CD4-positive, alpha-beta T cell treated with Interleukin-15 for 1 hour (primary cell): ENCODE measurements at places on chromosomes 11 and 22.

GRCh38 chr11:57432714-57433163 lies 5.8 kb upstream of the SLC43A3 start:
- peak; percentile 54 for DNase-seq

DNA sequence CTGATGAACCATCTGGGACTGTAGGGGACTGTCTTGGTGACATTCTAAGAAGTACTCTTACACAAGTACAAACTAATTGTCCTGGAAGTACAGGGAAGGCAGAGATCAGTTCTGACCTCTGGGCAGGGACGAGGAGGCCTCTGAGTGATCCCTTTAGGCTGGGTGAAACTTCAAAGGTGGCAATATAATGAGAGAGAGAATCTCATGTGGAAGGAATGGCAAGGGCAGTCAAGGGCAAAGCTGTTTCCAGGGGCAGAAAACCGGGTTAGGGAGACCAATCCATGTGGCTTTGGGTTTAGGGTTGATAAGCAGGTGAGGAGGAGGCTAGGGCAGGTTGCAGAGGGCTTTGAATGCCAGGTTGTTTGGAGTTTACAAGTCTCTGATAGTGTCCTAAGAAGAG lies 21.3 kb upstream of the MYH9 start:
- no peak for DNase-seq

GRCh38 chr11:102220728-102221467 lies 96.4 kb upstream of the BIRC3 start:
- DNase-seq: no peak

DNA sequence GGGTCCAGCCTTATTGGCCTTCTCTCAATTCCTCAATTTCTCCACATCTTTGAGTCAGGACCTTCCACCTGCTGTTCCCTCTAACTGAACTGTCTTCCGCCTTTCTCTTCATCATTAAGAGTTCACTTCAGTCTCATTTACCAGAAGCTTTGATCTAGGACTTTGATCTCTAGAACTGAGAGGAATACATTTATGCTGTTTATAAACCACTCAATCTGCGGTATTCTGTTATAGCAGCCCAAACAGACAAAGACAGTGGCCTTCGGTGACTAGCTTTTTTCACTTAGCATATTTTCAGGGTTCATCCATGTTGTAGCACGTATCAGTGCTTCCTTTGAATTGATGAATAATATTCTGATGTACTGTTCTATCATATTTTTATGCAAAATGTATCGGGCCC lies 10.5 kb downstream of the CLPB start:
- no peak for DNase-seq

- DNase-seq: no peak
Measured at GRCh38 chr11:10348650-10349280, 43.9 kb downstream of the ADM start.

GRCh38 chr11:119742263-119742861 lies 13.4 kb upstream of the NECTIN1 start:
- no peak for DNase-seq

- DNase-seq: peak; percentile 67
Measured at GRCh38 chr11:73154178-73154577, 12.1 kb upstream of the FCHSD2 start.

DNA sequence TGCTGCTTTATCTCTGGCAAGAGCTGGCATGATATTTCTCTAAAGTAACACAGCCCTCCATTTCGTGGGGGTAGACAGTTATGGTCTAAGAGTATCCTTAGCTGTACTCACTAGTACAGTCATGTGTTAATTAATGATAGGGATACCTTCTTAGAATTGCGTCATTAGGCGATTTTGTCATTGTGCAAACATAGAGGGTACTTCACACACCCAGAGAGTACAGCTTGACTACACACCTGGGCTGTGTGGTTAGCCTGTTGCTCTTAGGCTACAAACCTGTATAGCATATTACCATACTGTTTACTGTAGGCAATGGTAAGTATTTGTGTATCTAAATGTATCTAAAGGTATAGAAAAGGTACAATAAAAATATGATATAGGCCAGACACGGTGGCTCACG lies 17.0 kb downstream of the XRCC6 start:
- DNase-seq: no peak

GRCh38 chr22:31075961-31076360 lies 5.2 kb upstream of the SMTN start:
- no peak for DNase-seq

DNA sequence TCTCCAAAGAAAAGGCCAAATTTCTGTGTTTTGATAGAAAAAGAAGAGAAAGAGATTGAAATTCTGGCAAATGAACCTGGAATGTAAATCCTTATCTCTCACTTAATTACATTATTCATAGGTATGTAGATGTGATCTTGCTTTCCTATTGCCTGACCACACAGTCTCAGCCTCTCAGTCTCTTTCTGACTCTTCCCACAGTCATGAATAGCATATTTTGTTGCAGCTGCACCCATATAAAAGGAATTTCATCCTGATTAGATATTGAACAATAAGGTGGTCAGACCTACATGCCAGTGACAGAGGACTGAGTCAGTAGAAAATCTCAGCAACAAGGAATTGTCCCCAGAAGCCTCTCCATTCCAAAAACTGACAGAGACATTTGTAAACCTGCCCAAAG lies 62.9 kb upstream of the LRRC4C start:
- DNase-seq: no peak

DNA sequence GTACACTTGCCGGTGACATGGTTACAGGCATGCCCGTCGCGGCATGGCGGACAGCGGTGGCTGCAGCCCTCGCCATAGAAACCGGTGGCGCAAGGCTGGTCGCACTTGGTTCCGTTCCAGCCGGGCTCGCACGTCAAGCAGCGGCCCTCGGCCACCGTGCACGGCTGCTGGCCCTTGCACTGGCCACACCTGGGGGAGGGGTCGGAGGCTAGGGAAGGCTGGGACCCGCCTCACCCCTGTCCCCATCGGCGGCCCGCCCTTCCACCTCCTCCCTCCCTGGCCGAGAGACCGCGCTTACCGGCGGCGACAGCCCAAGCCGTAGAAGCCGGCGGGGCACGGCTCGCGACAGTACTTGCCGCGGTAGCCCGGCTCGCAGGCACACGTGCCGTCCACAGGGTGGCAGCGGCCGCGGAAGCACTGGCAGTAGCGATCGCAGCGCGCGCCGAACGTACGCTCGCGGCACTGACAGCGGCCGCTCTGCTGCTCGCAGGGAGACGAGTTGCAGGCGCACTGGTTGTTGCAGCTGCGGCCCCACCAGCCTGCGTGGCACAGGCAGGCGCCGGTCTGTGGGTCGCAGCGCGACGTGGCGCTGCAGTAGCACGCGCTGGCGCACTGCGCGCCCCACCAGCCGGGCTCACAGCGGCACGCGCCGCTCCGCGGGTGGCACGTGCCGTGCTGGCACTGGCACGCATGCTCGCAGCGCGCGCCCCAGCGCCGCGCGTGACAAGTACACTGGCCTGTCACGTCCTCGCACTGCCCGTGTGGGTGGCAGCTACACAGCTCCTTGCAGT lies 6.7 kb downstream of the SCARF2 start:
- peak; percentile 59 for DNase-seq

GRCh38 chr11:93984936-93985335 lies 36.2 kb upstream of the HEPHL1 start:
- no peak for DNase-seq
